ENCODE measurements at places on chromosomes 7 and 10.

GRCh38 chr7:117025891-117026290, 72.6 kb downstream of the ST7 start:
- DNase-seq, result no peak

DNA sequence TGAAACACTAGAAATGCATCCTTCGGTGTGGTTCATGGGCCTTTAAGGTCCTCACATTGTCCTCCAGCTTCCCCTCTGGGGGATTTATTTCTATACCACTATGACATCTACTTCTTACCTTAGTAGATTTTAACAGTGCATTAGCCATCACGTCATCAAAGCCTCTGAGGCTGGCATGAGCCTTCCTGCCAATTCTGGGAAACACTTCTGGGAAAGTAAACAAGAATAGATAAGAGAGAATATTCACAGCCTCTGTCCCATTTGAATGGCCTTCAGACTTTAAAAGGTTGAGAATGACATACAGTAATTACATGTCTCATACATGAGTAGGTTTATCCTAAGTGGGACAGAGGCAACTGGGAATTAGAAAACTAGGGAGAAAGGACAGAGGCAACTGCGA, 89.7 kb downstream of the AMPH start:
- no peak for DNase-seq

- no peak for DNase-seq
These were observed 5.0 kb downstream of the CXCL12 start for GRCh38 chr10:44379907-44380306.

DNA sequence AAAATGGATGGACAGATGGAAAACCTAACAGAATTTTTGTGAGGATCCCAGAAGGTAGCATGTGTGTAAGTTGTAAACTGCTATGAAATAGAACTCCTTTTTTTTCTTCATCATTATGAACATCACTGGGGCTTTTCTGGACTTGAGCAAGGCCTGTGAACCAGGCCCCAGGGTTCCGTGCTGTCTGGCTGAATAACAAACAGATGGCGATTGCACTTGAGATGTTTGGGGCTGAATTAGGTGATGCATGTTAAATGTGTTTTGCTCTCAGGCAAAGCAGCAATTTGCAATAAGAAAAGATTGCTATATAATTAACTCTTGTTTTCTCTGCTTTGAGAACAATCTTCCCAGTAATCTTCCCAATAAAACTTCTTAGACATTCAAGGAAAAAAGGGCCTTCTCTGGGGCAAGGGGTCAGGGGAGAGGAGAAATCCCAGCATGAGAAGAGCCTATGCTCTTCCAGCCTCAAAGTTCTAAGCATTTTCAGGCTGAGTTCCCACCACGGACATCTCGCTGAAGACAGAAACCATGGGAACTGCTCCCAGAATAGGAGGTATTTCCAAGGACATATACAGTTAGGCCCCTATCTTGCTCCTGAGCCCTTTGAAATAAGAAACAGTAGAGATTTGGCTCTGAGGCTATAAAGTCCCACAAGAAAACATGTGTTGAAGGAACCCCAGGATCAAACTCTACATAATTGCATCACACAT, 98.7 kb downstream of the ITIH5 start:
- no peak for DNase-seq

DNA sequence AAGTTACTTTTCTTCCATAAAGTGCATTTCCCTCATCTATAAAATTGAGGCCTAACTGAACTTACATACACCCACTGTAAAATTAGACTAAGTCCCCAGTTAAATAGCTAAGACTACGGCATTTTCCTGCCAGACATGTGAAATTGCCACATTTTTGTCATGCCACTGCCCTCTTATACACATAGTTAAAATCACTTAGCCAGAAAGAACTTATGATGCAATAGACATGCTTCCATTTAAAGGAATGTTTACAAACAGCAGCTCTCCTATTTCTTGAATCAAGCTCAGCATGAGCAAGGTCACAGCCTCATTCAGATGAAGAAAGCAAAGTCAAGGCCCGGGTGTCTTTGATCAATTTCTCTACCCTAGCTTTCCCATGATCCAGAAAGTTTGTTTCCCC, 175.7 kb downstream of the LRRN3 start:
- DNase-seq, result no peak

DNA sequence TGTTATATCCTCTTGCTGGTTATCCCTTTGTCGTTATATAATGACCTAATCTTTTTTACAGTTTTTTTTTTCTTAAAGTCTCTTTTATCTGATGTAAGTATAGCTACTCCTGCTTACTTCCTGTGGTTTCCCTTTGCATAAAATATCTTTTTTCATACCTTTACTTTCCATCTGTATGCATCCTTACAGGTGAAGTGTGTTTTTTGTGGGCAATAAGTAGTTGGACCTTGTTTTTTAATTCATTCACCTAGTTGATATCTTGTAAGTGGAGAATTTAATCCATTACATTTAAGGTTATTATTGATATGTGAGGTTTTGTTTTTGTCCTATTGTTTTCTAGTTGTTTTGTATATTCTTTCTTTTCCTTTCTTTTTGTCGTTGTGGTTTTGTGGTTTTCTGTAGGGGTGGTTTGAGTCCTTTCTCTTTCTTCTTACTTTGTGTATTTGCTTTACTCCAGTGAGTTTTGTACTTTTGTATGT, 168.6 kb downstream of the MLLT10 start:
- no peak for DNase-seq

DNA sequence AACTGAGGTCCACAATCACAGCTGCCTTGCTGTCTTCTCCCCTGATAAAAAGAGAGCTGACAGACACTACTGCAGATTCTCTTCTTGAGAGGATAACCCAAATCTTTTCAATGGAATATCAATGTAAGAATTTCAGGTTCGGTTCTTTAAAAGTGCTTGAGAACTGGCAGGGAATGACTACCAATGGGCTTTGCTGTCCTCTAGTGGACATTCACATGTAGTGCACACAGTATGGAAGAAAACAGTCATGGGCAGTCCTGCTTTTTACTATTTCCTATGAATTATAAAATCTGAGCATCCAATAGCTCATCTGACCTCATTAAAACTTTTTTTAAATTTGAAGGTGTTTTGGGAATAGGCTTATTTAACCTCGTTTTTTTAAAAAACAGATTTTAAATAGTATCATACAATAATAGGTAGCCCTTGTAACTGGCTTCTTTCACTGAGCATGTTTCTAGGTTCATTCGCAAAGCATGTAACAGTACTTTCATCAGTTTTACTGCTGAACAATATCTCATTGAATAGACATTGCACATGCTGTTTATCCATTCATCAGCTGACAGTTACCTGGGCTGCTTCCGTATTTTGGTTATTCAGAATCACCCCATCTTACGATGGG, 18.3 kb downstream of the FZD9 start:
- no peak for DNase-seq
